ENCODE measurements at places on chromosomes 13 and 19.

DNA sequence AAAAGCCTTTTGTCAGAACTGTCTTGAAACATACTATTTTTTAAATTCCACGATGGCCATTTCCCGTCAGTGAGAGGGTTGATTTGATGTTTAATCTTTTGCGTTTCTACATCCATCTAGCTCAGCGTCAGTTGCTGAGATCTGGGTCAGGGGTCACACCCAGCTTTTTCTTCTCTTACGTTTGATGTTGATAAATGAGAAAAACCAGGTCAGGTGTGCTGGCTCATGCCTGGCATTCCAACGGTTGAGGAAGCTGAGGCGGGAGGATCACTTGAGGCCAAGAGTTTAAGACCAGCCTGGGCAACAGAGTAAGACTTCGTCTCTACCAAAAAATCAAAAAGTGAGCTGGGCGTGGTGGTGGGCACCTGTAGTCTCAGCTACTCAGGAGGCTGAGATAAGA is 168.9 kb downstream of the PTPRS start:
- no peak for DNase-seq

GRCh38 chr13:98141509-98142379 is 1.1 kb upstream of the FARP1 start:
- DNase-seq: no peak

- DNase-seq: no peak
Measured at GRCh38 chr13:95745289-95745688, 68.3 kb downstream of the DNAJC3 start.

- DNase-seq: no peak
Measured at GRCh38 chr13:76730220-76730619, 156.0 kb downstream of the KCTD12 start.

DNA sequence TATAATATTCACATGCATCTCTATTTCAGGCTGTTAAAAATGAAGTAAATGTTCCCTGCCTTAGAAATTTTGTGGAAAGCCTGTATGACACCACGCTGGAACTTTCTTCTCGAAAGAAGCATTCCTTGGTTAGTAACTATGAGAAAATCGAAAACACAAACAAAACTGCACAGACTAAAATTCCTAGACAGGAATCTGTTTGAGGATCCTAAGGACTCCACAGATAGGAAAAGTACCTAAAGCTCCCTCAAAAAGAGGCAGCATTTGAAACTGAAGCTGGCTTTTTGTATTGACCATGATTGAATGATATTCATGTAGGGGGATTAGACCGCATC is 103.4 kb downstream of the FRY start:
- DNase-seq: no peak

DNA sequence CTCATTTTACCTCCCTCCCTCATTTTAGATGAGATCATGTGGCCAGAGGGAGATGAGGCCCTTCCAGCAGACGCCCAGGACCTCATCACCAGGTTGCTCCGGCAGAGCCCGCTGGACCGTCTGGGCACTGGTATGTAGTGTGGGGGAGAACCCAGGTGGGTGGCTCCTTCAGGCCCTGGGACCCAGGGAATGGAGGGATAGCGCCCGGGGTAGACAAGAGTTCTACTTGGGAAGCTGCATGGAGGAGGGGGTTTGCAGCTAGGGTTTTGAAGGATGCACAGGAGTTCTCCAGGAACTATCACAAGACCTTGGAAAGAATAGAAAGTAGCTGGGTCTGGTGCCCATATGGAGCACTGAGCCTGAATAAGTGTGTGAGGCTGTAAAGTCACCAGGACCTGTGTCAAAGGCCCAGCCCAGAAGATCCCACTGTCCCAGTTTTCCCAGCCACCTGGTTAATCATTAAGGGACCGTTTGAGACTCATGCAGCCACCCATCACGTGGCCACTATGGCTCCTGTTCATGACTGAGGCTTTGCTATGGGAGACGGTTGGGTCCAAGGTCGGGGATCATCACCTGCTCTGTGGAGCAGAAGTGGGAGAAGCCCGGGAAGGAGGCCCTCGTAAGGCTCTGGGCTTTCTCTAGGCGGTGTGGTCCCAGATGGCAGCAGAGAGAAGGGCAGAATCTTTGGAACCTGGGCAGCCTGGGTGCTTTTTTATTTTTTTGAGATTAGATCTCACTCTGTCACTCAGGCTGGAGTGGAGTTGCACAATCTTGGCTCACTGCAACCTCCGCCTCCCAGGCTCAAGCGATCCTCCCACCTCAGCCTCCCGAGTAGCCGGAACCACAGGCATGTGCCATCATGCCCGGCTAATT is 17.0 kb upstream of the PIK3R2 start:
- no peak for DNase-seq

- DNase-seq: no peak
Measured at GRCh38 chr13:101916775-101917474, 464.4 kb downstream of the ITGBL1 start.

- DNase-seq: no peak
Measured at GRCh38 chr13:43776006-43776405, 10.8 kb downstream of the ENOX1 start.

DNA sequence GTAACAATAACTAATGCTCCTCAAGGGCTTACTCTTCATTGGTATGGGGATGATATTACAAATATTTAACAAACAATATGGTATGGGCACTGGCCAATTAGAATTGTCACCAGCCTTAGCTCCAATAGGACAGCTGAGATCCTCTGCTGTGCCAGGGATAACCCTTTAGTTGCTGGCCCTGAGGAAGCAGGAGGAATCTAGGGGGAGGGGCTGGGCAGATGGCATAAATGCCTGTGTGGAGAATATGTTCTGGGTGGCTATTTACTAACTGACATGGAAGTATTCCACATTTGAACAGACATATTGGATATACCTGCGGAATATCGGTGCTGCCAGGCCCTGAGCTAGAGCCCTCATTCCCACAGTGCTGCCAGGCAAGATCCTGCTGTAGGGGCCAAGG is 16.6 kb upstream of the LRCH1 start:
- no peak for DNase-seq

- no peak for DNase-seq
Measured at GRCh38 chr13:47519626-47520025, 481.4 kb downstream of the SUCLA2 start.

GRCh38 chr13:111115965-111116521 is 933 bp downstream of the ARHGEF7 start:
- no peak for DNase-seq

- no peak for DNase-seq
Measured at GRCh38 chr19:4067396-4068046, 822 bp upstream of the ZBTB7A start.

- no peak for DNase-seq
Measured at GRCh38 chr13:95573221-95573620, 20.7 kb downstream of the CLDN10 start.

DNA sequence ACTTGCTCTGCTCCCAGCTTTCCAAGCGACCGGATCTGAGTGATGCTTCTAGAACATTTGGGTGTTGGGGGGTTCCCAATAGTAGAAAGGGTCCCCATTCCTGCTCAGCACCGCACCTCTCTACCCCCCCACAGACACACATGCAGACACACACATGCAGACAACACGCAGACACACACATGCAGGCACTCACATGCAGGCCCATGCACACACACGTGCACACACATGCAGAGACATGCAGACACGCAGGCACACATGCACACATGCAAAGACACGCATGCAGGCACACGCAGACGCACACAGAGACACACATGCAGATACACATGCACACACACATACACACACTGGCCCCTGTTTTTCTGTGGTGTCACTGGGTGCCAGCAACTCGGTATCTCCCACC is 23.8 kb downstream of the ONECUT3 start:
- DNase-seq: no peak

DNA sequence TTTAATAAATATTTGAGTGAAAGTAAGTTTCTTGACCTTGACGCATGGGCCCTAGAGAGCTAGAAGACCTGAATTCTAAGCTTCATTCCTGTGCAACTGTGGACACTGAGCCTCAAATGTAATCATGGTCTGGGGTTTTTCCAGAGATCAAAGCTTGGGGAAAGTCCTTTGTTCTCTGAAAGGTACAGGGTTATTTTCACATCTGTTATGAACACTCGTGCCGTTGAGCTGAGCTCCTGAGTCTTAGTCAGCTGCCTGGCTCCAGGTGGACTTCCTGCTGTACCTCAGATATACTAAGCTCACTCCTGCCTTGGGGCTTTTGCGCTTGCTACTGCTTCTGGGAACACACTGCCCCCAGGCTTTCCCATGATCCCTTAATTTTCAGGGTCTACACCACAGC is 7.5 kb upstream of the ZBTB32 start:
- DNase-seq: peak; percentile 27

DNA sequence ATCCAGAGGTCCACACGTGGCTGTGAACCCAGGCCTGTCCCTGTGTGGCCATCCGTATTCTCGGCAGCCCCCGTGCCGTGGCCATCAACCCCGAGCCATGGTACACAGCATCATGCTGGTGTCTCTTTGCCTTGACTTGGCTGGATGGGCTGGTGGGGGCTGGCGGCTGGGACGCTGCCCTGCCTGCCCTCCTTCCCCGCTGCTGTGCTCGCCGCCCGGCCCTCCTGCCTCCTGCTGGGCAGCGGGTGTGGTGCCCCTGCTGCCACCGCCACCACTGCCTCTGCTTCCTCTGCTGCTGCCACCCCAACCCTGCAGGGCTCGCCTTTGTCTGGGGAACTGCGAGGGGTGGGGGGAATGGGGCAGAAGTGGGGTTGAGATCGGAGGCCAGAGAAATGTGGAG is 19.7 kb upstream of the EHD2 start:
- DNase-seq: no peak

GRCh38 chr19:28899703-28900102 is 313.2 kb downstream of the UQCRFS1 start:
- DNase-seq: no peak

DNA sequence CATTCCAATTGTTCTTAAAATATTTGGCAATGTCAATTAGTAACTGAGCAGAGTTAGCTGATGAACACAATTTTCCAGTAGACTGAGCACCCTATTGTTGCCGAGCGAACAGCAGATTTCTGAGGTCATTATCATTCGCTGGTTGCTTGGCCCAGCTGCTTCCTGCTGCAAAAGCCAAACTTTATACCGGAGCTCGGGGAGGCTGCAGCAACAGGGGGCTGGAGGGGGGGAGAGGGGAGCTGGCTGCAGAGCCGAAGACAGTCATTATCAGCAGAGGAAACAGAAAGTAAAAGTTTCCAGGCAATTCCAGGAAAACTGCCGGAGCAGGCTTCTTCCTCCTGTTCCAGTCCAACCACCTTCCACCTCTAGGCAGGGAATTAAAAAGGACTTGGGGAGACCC is 77.9 kb downstream of the ZNF536 start:
- no peak for DNase-seq

- DNase-seq: no peak
Measured at GRCh38 chr19:45782820-45783785, 813 bp upstream of the DMPK start.

- no peak for DNase-seq
Measured at GRCh38 chr13:113771709-113772331, 12.8 kb downstream of the TMEM255B start.

DNA sequence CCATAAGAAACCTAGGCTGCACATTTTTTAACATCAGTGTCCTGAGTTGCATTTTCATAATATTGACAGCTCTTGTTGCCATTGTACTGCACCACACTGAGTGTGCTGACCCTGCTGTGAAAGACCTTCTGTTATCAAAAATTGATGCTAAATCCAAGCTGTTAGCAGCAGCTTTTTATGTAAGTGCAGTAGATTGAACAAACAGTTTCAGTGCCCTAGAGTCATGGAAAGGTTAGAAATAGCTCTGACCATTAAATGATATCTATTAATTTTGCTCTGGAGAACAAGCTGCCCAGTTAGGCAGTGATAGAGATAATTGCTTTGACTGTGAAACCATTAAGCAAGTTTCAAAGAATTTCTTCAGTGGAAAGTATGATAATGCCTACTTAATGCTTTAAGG is 1289.2 kb upstream of the PCDH20 start:
- no peak for DNase-seq

- no peak for DNase-seq
Measured at GRCh38 chr13:33186861-33187291, 98.7 kb downstream of the STARD13 start.

DNA sequence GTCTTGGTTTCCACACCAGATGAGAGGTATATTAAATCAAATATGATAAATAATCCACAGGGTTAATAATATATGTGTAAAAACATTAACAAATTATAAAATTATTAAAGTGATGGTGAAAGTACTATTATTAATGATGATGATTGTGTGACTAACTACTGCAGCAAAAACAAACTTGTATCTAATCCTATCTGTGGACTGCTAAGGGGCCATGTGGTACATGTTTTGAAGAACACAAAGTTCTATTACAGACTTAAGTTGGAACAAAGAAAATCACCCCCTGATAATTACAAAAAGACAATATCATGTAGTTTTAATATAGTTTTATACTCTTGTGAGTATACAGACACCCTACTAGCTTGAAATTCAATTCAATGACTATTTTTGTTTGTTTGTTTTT is 504.2 kb upstream of the NBEA start:
- no peak for DNase-seq

GRCh38 chr19:13040232-13040947 is 45.1 kb downstream of the NFIX start:
- no peak for DNase-seq

DNA sequence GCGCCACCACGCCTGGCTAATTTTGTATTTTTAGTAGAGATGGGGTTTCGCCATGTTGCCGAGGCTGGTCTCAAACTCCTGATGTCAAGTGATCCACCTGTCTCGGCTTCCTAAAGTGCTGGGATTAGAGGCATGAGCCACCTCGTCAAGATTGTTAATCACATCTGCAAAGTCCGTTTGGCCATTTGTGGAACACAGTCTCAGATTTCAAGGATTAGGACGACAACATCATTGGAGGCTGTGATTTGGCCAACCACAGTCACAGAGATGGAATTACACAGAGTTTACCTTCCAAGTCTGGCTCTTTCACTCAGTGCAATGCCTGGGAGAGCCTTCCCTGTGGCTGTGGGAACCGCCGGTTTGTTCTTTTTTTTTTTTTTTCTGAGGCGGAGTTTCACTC is 17.8 kb downstream of the SULT2B1 start:
- no peak for DNase-seq

GRCh38 chr19:400976-401865 is 7.7 kb downstream of the C2CD4C start:
- DNase-seq: no peak

DNA sequence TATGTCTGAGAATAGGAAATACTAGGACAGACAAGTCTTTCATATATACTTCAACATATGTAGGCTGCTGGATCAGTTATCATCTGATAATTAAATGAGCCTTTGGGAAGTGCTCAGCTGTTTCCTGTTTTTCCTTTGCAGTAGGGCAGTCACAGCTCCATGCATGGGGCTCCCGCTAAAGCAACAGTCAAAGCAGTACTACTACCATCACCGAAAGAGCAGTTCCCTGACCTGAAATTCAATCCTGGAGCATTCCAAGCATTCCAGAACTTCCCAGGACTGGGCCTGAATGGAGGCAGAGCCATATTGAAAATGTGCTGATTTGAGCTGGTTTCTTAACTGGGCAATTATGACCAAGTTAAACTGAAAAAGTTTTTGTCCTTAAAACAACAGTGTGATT is 20.5 kb downstream of the MICU2 start:
- no peak for DNase-seq

GRCh38 chr13:102584434-102584833 is 12.4 kb upstream of the TPP2 start:
- no peak for DNase-seq
